ENCODE measurements at places on chromosomes 11 and 22.

DNA sequence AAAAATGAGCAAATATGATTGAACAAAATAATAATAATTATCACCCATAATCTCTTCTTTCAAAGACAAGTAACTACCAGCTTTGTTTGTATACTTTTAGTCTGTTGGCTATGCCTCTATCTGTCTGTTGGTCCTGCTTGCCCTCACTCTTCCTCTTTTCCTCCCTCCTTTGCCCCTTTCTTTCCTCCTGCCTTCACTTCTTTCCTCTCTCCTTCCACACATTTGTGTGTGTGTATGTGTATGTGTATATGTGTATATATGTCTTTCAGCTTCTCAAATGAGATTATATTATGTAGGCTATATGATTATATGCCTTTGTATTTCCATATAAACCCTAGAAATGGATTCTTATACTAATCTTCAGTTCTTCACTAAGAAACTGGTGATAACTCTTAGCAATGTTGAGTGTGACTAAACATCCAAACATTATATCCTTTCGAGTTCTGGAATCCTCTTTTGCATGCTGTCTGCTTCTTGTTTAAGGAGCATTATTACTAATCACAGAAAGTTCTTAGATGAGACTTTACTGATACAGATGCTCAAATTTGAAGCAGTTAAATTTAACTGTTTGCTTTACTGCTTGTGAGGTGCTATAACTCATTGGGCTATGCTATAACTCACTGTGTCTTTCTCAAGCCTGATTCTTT, 219.1 kb downstream of the TMEM135 start:
- no peak for DNase-seq

DNA sequence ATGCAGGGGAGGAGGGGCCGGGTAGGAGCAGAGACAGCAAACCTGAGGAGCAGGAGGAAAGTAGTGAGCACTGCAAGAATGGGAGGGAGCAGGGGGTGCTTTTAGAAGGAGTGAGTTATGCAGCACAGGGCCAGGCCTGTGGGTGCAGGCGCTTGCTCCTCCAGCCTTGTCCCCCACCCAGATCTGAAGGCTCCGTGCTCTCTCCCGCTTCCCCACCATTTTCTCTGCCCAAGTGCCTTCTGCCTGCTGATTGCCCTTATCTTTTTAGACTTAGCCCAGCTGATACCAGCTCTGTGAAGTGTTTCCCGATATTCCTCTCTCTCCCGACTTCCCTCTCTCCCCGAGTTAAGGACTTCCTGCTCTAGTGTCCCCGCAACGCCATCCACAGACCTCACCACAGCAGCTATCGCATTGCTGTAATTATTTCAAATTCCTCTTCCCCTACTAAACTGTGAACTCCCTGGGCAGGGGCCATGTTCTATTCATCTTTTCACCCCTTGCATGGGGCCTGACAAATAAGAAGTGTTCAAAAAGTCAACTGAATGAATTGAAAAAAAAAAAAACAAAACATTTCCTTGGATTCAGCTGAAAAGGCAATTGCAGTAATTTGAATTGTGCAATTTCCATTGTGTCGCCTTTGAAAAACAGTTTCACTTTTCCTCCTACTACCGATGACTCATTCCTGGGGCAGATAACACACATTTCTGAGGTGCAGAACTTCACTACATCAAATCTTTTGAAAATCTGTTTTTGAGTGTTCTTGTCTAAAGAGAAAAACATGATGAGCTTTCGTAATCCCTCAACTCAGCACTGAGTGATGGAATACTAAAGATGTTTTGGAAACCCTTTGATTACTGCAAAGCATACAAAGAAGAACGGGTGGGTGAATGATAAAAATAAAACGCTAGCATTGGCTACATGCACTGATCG, 69.7 kb upstream of the BMAL1 start:
- no peak for DNase-seq

DNA sequence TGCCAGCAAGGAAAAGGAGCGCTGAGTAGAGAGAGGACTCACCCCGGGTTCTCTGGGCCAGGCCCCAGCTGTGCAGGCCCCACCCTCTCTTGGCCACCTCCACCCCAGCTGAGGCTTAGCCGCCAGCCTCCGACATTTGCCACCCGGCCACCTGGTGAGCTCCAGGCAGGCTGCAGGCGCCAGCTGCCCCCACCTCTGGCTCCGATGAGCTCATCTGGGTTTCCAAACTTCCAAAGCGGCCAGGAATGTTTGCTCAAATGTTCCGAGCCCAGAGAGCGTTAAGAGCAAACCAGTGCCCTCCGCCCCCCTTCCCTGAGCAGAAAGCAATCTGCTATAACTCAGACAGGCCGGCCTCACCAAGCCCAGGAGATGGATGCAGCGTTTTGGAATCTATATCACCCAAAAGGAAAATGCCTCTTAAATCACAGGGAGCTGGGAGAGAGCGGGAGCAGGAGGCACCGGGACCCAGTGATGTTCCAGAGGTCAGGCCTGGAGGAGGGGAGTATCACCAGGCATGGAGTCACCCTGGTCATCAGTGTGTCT, 9.1 kb upstream of the MN1 start:
- DNase-seq = peak; percentile 4

- no peak for DNase-seq
Measured at GRCh38 chr11:38646382-38646781, 2048.3 kb upstream of the RAG2 start.
